ENCODE measurements at places on chromosomes 3 and 15.

DNA sequence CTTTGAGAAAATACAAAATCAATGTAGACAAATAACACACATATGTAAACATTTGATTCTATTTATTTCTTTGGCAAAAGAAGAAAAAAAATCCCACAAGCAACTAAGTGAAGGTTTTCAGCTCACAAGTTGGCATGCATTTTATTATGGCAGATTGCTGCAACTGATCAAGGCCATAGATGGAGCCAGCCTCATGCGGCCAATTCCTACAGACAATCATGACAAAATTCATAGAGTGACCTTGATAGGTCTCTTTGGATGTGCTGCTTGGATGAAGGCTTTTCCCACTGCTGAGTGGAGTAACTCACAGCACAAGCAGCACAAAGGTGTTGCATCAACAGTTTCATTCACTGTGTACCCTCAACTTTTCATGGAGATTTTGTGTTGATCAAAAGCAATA is 22.1 kb downstream of the FBN1 start:
- no peak for DNase-seq

GRCh38 chr15:69719527-69720240 is 267.1 kb downstream of the RPLP1 start:
- DNase-seq = peak; percentile 74

GRCh38 chr3:45562027-45562426 is 32.5 kb upstream of the LIMD1 start:
- DNase-seq = no peak

DNA sequence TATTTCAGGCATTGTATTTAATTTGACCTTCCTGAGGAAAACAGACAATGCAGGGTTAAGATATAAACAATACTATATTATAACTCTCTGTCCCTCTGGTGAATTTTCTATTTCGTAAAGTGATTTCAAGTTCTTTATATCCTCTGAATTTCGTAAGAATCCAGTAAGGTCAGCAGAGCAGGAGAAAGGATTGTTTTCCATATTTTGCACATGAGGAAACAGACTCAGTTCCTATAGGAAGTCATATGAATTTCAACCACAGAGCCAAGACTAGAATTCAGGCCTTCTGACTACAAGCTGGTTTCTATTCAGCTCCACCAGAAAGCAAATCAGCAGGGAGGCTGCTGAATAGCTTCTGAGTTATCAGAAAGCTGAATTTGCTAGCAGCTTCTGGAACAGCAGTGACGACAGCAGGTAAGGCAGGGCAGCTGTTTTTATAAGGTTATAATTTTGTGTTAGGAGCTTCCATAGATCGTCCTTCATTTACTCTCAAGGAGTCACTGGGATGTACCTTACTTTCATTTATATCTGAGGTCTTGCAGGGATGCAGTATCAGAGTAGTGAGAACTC is 11.1 kb upstream of the PLAAT1 start:
- no peak for DNase-seq

DNA sequence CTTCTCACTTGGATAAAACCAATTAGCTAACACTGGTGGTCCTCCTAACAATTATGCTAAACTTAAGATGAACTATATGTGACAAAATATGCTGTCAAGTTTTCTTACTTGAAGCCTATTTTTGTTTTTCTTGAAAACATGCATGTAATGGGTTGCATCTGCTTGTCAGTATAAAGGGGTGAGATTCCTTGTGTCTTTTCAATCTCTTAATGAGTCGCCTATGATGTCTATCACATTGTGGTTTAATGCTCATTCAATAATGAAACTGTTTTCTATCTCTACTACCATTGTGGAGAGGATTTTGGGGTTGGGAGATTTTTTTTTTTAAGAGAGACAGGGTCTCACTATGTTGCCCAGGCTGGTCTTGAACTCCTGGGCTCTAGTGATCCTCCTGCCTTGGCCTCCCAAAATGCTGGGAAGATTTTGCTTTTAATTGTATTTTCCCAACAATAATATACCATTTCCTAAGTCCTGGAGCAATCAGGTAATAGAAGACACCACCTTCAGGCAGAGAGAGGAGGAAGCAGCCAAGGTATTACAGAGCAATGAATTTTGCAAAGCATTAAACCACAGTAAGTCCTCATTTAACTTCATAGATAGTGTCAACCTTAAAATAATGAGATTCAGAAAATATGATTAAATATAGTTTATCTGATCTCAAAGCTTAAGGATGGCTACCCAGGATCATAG is 17.4 kb upstream of the TRMT10C start:
- no peak for DNase-seq

GRCh38 chr3:56935811-56936210 is 124.7 kb upstream of the SPATA12 start:
- DNase-seq = no peak

GRCh38 chr15:60804551-60804950 is 325.6 kb upstream of the ICE2 start:
- DNase-seq = no peak

- no peak for DNase-seq
These were observed 9.0 kb downstream of the MTFMT start for GRCh38 chr15:65020419-65020818.

GRCh38 chr3:135887220-135887619 is 78.3 kb upstream of the PPP2R3A start:
- DNase-seq = no peak

- DNase-seq = no peak
These were observed 5.7 kb downstream of the EXOSC7 start for GRCh38 chr3:44981751-44982150.

DNA sequence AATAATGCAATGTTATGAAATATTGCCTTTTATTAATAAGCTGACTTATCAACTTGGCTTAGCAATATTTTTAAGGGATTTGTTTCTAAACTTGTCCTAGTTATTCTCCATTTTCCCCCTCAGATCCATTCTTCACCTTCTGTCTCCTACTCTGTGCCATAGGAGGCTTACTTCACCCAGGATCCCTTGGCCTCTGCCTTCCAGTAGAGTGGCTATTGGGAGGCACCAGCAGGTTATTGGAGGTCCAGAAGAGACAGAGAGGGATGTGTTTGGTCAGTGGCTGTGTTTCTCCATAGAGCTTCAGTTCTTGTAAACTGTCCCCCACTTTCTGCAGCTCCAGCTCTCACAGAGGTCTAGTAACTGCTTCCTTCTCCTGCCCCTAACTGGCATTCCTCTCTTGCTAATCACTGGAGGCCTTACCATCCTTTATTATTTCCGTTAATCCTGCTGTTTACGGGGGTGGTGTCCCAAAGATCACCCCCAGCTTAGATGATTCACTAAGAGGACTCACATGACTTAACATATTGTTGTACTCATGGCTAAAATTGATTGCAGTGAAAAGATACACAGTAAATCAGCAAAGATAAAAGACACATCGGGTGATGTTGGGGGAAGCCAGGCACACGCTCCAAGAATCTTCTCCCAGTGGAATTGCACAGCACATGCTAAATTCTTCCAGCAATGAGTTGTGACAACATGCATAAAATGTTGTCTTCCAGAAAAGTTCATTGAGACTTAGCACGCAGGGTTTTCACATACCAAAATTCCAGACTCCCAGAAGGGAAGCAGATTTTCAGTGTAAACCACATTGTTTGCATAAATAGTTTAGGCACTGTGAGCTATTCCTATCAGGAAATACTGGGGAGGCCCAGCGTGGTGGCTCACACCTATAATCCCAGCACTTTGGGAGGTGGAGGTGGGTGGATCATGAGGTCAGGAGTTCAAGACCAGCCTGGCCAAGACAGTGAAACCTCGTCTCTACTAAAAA is 67.5 kb downstream of the RPL22L1 start:
- no peak for DNase-seq

DNA sequence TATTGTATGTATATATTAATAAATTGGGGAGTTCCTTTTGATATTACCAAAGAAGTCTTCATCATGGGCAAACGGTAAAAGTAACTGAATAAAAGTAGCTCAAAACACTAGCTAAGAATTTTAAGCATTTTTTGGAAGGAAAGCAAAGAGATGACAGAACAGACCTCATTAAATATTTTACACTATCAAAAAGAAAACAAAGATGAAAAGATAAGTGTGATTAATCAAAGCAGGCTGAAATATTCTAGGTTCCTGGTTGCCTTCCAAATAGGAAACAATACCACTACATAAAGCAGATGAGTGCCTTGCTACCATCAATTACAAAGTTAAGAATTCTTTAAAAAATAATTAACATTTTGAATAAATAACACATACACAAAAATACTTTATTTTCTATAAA is 3.6 kb downstream of the NKIRAS1 start:
- DNase-seq = no peak

DNA sequence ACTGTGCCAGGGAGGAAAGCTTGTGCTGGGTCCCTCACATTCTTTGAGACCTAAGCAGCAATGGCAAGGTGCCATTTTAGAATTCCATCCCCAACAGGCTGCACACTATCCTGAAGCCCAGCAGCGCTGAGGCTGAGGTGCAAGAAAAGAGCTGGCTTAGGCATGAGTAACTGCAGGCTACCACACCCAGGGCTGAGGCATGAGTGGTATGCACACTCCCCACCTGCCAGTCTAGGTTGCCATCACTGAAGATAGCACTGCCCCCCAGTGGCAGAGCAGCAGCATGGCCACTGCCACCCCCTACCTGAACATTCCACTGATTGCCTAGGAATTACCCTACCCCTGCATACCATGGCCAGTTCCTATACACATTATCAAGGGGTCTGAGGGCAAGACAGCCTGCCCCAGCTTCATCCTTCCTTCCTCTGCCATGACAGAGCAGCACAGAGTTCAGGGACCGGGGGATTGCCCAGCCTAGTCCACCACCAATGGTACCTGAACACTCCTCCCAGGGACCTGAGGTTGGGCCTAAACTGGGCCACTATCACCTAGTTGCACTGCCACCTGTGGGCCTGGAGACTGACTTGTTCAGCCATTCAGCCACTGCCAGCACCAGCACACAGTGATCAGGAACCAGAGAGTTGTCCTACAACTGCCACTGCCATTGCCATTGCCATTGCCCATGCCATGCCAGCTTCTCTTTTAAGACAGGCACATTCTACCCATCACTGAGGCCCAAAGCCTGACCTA is 129.8 kb downstream of the SATB1 start:
- peak; percentile 57 for DNase-seq

DNA sequence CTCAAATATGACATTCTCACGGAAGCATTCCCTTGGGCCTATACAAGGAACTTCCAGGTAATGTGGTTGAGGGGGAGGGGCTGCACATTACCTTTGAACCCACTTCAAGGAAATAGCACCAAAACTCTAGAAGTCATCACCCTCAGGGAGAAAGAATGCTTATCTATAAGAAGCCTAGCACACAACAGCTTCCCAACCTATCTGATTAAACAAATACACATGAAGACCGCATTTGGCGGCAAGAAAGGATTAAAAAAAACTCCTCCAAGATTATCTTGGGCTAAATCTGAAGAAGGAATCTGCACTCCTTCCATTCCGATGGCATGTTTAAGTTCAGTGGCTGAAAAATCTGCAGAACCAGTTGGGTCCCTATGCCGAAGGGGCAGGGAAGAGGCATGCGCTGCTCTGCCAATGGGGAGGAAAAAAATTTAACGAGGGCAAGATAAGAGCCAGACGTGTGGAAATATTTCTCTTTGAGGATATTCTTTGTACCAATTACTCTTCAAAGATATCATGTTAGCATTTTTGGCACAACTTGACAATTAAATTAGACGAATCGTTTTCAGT is 82.0 kb upstream of the WNT5A start:
- DNase-seq = no peak

DNA sequence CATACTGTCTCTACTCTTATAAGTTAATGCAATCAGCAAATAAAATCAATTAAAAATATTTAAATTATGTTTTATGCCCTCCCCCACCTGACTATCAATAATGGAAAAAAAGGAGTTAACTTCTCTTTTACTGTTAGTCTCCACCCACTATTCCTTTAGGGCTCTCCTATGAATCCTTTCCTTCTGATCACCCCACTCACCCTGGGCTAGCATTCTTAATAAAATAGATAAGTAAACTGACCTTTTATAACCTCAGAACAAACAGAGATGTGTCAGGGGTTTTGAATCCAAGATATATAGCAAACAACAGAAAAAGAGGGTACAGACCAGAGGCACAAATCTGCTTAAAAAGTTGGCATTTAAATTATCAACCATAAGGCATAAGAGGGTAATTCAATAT is 116.1 kb upstream of the PLXND1 start:
- DNase-seq = no peak

DNA sequence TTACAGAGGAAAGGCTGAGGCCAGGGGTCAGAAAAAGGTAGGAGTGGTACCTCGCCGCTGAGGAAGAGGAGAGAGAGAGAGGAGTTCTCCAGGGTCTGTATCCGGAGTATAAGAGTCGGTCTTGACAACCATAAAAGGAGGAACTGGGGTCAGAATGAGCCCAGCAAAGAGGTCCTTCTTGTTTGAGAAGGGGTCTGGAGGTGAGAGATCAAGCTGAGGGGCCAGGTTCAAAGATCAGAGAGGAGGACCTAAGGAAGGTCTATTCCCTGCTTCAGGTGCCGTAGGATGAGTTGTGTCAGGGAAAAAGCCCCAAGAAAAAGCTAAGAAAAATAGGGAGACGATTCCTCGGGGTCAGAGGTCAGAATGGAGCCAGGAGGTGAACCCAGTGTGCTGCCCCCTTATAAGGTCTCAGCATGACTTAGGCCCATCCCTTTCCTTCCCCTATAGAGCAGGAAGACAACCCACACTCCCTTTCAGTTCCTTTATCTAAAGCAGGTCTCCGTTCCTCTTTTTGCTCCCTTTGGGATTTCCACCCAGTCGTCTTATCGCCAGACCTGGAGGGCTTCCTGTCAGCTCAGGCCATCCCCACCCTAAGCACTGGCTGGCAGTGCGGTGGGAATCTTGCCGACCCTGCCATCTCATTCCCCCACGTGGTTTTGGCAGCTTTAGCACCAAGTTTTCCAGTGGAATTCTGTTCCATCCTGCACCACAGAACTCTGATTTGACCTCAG is 651 bp downstream of the MTMR14 start:
- no peak for DNase-seq

DNA sequence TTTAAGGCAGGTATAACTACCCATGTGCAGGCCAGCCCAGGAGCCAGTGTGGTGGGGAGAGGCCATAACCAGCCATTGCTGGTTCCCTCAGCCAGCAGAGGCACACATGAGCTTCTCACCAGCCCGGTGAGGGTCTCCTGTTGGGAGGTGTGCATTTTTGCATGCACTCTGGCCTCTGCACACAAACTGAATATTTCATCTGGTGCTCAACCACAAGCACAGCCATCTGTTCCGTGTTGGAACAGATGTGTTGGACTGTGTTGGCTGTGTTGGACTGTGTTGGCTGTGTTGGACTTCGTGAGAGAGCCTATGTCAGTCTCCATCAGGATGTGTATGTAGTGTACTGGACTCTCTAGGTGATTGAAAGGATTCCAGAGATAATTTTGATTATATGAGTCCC is 67.2 kb downstream of the RPL39L start:
- DNase-seq = no peak

- no peak for DNase-seq
These were observed 311.4 kb downstream of the EPHB1 start for GRCh38 chr3:135106445-135106844.

DNA sequence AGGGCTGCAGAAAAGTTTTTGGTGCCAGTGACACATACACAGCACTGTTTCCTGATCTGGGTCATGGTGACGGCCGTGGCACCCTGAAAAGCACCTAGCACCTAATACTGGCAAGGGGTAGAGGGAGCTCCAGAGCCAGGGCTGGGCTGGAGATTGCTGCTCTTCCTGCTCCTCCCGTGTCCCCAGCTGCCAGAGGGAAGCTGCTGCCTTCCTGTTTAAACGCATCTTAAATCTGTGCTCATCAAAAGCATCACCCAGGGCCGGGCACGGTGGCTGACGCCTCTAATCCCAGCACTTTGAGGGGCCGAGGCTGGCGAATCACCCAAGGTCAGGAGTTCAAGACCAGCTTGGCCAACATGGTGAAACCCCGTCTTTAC is 156.7 kb upstream of the MEF2A start:
- no peak for DNase-seq
